ENCODE measurements at places on chromosomes 11 and 22.

DNA sequence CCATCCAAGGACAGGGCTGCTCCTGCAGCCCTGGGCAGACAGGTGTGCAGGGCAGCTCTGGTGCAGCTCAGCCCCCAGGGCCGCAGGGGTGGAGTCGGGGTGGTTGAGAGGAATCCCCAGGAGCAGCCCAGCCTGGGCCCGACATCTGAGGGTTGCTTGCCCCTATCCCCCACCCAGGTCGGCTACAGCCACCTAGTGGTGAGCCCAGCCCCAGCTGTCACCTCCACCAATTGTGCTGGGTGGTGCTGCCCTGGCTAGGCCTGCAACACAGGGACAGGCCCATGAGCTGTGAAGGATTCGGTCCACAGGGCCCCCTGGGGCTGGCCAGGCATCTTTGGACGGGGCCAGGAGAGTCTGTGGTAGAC, 29.6 kb downstream of the RTN4R start:
- DNase-seq, result no peak

DNA sequence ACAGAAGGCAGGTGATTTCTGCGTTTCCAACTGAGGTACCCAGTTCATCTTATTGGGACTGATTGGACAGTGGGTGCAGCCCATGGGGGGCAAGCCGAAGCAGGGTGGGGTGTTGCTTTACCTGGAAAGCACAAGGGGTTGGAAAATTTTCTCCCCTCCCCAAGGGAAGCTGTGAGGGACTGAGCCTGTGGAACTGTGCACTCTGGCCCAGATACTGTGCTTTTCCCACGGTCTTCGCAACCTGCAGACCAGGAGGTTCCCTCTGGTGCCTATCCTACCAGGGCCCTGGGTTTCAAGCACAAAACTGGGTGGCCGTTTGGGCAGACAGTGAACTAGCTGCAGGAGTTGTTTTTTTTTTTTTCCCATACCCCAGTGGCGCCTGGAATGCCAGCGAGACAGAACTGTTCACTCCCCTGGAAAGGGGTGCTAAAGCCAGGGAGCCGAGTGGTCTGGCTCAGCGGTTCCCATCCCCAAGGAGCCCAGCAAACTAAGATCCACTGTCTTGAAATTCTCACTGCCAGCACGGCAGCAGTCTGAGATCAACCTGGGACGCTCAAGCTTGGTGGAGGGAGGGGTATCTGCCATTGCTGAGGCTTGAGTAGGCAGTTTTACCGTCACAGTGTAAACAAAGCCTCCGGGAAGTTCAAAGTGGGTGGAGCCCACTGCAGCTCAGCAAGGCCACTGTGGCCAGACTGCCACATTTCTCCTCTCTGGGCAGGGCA, 97.2 kb downstream of the JRKL start:
- DNase-seq, result no peak

- no peak for DNase-seq
These were observed 270.5 kb downstream of the TENM4 start for GRCh38 chr11:79170321-79170720.

GRCh38 chr11:17607591-17608570, 60.8 kb downstream of the OTOG start:
- DNase-seq, result no peak

- DNase-seq, result no peak
These were observed 1.9 kb downstream of the KCNJ5 start for GRCh38 chr11:128892866-128893565.

GRCh38 chr22:40235308-40235707, 57.6 kb downstream of the TNRC6B start:
- DNase-seq, result no peak

DNA sequence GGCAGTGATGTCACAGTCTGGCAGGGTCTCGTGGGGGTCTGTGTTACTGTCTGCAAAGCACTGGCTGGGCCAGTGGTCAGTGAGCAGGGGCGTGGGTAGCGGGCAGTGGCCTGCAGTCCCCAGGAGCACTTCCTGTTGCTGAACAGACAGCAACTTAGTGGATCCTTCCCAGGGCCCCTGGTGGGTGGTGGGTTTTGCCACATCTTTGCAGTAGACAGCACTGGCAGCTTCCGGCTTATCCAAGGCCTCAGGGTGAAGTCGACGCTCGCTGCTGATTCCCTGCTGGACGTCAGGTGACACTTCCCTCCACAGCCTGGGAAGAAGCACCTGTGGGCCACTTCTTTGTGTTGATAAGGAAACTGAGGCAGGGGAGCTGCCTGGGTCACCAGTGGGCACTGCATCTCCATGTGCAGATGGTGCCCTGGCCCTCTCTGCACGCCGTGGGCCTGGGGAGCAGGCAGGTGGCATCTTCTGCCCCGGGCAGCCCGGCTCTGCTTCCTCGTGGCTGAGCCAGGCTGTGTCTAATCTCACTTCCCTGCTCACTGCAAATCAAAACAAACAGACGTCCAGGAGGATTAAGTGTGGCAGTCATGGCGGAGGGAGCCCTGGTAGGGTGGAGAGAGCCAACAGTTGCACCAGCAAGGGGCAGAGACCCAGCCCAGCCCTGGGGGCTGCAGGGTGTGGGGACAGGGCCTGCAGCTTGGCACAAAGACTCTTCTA, 79.8 kb downstream of the KCNQ1 start:
- DNase-seq, result no peak

DNA sequence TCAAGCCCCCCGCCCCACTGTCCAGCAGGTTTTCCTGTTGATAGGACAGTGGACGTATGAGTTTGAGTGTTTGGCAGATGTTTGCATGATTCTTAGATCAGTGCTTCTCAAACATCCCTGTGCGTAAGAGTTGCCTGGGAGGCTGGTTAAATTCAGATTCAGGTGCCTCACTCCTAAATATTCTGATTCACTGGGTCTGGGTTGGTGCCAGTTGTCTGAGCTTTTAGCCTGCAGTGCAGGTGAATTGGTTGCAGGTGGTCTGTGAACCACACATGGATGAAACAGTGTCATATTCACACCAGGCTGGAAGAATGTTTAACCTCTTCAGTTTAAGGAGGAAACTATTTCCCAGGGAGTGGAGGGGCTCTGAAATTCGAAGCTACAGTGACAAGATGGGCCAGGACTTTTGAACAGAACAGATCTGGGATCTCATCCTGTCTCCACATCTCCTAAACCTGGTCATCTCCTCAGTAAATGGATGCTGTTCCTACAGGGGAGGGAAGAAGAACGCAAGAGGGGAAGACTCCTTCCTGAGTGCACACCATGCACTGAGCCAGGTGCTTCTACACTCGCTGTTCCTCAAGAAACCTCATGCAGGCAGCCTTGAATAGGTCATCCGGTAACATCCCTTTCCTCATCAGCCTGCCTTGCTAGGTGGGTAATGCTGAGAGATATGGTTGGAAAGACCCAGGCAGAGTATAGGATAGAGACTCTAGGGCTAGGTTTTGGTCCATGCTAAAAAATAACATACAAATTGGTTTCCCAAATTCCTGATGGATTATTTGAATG, 47.8 kb downstream of the TEAD1 start:
- DNase-seq, result no peak

GRCh38 chr11:95296621-95297025, 65.6 kb upstream of the SESN3 start:
- DNase-seq, result no peak

GRCh38 chr11:95641495-95641894, 148.1 kb downstream of the FAM76B start:
- peak; percentile 1 for DNase-seq

DNA sequence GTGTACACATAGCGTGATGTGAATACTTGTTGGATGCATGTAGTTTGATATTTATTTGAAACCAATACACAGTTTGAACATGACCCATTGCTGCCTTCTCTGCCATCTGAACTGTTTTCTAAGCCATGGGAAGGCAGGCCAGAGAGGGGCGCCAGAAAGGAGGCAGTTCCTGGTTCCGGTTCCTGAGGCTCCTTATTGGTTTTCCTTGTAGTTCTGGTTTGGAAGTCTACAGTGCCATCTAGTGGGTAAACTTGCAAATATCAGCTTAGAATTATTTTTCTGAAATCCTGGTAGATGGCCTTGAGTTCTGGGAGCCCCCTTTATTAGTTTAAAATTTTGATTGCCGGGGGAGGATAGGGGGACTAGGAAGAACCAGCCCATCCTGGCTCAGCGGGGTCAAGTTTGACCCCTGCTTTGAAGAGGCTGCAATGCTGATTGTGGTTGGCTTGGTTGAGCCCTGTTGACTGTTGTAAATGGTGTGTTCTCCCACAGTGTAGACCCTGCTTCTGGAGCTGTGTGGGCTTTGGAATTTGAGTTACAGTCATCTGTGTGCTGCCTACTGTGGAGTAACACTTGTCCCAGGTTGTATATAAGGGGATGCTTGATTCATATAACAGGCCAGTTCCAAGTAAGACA, 48.4 kb downstream of the GRAMD1B start:
- peak; percentile 66 for DNase-seq

GRCh38 chr11:113555071-113555619, 79.9 kb upstream of the DRD2 start:
- DNase-seq, result no peak

DNA sequence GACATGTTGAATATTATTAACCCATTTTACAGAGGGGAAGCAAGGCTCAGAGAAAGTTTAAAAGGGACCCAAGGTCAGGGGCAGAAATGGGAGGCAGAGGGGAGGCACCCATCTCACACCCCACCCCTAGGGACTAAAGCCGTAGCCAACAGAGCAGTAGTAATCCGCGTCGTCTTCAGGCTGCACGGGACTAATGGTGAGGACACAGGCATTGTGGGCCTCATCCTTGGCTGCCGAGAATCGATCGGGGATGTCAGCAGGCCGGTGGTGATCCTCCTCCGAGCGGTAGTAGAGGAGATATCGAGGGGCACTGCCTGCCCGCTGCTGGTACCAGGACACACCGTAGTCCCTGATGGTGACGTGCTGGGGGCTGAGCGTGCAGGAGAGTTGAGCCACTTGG, 1.5 kb downstream of the VPREB3 start:
- DNase-seq, result no peak

DNA sequence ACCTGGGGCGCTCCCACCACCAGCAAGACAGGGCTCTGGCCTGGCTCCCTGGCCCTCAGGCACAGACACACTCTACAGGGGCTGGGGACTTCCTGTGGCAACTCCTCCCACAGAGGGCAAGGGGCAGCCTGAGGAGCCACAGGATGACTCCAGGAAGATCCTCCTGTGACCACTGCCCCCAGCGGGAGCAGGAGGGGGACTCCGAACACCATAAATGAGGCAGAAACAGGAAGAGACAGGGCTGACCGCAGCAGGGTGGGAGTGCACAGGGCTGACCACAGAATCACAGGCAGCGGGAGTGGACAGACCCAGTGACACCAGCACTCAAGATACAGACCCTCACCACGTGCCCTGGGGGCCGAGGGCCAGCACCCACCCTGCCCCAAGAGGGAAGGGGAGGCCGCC, 10.8 kb downstream of the ARAP1 start:
- no peak for DNase-seq

DNA sequence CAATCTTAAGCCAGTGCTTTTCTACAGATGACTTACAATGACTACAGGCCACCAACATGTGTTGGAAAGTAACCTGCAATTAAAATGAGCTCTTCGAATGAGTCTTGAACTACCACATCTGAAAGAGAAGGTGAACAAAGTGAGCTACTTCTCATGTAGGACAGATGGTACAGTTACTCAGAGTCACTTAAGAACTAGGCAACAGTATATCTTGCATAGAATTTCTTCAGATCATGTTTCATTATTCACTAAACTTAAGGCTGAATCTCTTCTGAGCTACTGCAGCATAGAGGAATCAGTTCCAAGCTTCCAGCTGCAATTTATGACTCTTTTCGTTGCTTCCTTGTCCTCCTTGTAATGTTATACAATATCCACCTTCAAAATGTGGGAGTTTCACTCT, 270.9 kb downstream of the TTC28 start:
- DNase-seq, result no peak
